ENCODE measurements at places on chromosomes 13 and 19.

GRCh38 chr13:75569576-75569975 lies 20.0 kb downstream of the UCHL3 start:
- no peak for DNase-seq

DNA sequence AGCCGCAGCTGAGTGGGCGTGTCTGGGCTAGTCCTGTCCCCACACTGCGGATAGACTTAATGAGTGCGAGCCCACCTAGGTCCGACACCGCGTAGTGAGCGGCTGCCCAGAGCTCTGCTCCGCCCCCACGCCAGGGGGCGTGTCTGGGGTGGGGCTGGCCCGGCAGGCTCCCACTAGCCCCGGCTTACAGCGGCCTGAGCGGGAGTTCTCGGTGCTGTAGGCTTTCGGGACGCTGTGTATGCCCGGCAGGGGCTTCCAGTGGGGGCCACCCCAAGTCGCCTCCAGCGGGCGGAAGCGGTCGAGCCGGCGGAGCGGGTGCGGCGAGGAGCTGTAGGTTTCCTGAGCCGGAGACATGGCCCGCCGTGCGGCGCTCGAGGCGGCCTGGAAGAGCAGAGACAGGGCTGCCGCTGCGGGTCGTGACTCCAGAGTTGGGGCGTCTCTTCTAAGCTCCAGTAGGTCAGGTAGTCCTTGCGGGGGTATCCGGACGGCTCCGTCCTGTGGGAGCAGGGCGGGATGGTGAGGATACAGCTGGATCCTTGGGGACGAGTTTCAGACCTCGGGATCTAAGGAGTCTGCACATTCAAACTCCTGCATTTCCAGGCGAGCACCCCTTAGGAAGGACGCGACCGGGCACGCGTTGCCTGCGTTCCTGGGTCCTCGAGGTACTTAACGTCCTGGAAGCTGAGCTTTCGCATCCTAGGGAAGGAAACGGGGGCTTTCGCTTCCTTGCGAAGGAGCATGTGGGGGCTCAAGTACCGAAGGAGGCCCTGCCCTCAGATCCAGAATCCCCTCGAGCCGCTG lies 1.2 kb downstream of the CGB7 start:
- no peak for DNase-seq

DNA sequence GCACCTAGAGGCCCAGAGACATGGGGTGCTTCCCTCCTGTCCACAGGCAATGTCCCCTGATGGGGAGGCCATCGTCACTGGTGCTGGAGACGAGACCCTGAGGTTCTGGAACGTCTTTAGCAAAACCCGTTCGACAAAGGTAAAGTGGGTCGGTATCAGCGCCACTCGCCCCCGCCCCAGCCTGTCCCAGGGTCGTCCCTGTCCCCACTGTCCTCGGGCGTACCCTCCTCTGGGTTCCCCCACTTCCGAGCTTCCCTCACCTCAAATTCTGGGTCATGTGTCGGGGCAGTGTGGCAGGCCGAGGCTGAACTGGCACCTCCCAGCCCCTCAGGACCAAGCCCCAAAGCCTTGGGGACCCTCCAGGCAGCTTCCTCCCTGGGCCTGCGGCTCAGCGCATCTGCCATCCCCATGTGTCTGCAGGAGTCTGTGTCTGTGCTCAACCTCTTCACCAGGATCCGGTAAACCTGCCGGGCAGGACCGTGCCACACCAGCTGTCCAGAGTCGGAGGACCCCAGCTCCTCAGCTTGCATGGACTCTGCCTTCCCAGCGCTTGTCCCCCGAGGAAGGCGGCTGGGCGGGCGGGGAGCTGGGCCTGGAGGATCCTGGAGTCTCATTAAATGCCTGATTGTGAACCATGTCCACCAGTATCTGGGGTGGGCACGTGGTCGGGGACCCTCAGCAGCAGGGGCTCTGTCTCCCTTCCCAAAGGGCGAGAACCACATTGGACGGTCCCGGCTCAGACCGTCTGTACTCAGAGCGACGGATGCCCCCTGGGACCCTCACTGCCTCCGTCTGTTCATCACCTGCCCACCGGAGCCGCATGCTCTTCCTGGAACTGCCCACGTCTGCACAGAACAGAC lies 4.4 kb upstream of the TEKTIP1 start:
- no peak for DNase-seq

DNA sequence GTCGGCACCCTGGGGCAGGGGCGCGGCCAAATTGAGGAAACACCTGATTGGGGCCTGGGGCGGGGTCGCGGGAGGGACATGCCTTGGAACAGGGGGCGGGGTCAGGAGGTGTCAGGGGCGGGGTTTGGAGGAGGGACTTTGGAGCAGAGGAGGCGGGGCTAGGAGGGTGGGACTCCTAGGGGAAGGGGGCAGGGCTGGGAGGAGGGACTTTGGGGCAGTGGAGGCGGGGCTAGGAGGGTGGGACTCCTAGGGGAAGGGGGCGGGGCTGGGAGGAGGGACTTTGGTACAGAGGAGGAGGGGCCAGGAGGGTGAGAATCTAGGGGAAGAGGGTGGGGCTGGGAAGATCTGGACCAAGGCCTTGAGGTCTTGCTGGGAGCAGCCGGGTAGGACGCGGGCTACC lies 21.9 kb downstream of the GRIN2D start:
- peak; percentile 78 for DNase-seq

- no peak for DNase-seq
Measured at GRCh38 chr13:45704854-45705695, 3.0 kb downstream of the CBY2 start.

- DNase-seq: no peak
Measured at GRCh38 chr13:51225029-51225428, 2.8 kb downstream of the FAM124A start.

DNA sequence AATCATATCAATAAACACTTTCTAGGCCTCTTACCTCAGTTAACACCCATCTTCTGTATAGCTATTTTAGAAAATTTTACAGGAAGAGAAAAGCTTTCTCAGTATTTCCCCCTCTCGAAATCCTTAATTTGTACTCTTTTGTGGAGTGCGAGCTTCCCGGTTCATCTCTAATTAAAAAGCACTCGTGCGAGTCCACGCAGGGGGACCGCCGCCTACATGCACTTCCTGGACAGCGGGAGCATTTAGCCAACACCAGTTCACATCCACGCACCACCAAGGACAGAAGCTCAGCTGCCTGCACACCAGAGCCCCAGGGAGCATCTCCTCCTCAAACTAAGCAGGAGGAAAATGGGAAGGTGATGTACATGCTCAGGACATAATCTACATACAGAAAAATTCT lies 60.0 kb downstream of the RASA3 start:
- no peak for DNase-seq

DNA sequence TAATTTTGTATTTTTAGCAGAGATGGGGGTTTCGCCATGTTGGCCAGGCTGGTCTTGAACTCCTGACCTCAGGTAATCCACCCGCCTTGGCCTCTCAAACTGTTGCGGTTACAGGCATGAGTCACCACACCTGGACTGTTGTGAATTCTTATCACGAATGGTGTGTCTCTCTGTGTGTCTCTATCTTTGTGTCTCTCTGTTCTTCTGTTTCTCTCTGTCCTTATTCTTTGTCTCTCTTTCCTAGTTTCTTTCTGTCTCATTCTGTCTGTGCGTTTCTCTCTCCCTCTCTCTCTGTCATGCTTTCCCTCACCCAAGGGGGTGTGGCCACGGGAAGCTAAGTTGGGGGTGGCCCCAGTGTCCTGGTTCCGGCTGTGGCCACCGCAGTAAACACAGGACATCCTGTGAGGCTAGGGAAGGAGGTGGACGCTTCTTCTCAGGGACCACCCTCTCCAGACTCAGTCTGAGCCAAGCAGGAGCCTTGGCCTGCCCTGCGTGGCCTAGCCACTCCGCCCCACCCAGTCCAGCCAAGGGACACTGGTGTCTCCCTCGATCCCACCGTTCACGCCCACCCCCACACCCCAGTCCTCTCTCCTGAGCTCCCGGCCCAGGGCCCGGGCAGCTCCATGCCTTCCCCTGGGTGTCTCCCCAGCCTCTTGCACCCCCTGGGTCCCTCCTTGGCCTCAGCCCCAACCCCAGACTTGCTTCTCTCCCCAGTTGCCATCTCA lies 3.9 kb upstream of the PRX start:
- DNase-seq: peak; percentile 80

- no peak for DNase-seq
Measured at GRCh38 chr13:50713523-50714248, 129.8 kb downstream of the DLEU7 start.

All from right atrium auricular region (tissue), 2 donors.